Panc1 (cell line): ENCODE measurements at places on chromosomes 2 and 18.

GRCh38 chr2:51103205-51103604, 71.3 kb upstream of the NRXN1 start:
- DNase-seq, result no peak

GRCh38 chr18:51946946-51947345, 393.1 kb upstream of the DCC start:
- DNase-seq, result no peak

DNA sequence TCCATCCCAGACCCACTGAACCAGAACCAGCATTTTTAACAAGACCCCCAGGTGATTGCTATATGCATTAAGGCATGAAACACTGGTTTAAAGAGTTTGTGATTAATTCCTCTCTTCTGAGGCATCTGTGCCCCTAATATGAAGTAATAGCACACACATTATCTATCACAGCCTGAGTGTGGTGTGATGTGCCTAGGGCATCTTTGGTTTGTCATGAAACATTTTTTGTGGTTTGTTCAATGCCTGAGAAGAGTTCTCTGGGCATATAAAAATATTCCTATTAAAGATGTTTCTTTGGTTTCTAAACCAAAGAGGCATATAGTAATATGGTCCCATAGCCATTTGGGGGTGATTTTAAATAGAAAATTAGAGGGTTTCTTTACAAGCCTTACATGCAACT, 221.7 kb upstream of the SPOPL start:
- no peak for DNase-seq

DNA sequence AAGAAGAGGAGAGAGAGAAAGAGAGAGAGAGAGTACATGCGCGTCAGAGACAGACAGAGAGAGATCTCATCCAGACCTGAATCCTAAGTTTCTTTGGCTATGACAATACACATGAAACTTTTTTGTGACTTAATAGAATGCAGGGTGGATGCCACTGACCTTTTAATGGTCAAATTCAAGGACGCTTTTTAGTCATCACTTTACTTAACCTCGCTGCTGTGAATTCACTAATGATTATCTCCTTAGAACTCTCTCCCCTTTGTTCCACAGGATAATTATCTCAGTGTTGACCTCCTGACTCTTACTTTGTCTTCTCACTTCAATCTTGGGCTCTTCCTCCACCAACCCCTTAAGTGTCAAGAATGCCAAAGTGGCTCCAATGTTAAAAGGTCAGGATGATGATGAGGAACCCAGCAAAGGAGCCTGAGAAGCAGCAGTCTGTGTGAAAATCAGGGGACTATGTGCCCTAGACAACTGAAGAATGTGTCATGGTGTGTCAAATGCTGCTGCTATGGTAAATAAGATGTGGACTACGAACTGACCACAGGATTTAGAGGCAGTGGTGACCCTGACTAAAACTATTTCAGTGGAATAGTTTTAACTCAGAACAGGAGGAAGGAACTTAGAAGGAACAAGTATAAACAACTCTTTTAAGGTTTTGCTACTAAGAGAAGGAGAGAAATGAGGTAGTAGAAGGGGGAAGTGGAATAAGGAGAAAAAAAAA, 382.1 kb downstream of the ZEB2 start:
- DNase-seq, result no peak

GRCh38 chr2:232485757-232486557, 1.7 kb downstream of the ECEL1 start:
- DNase-seq, result no peak

DNA sequence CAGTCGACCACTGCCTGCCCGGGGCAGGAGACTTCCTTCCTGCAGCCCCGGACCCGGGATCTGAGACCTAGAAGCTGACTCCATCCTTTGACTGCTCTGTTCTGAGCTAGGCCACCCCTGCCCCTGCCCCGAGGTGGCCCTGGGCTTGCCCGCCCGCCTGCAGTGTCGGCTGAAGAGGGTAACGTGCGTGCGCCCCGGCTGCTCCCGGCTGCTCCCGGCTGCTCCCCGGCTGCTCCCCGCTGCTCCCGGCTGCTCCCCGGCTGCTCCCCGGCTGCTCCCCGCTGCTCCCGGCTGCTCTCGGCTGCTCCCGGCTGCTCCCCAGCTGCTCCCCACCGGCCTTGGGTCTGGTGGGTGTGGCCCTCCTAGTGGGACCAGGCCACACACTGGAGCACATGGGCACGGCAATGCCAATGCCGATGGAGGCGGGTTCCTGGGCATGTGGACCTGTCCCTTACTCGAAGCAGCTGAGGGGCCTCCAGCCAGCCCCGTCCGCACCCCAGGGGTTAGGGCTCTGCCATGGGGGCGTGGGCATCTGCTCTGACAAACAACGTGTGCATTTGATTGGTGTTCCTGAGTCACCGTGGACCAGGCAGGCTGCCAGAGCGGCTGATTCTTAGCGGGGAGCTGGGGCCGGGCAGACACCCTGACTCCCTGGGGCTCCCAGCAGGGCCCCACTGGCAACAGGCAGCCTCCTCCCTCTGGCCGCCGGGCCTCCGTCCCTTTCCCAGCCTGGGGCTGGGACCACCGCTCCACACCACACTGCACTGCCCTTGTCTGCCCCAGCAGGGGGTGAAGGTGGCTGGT, 2.0 kb upstream of the GAL3ST2 start:
- no peak for DNase-seq

GRCh38 chr2:147420517-147420916, 424.3 kb upstream of the ACVR2A start:
- DNase-seq, result no peak

GRCh38 chr18:79847606-79848293, 50.0 kb downstream of the KCNG2 start:
- DNase-seq, result no peak

DNA sequence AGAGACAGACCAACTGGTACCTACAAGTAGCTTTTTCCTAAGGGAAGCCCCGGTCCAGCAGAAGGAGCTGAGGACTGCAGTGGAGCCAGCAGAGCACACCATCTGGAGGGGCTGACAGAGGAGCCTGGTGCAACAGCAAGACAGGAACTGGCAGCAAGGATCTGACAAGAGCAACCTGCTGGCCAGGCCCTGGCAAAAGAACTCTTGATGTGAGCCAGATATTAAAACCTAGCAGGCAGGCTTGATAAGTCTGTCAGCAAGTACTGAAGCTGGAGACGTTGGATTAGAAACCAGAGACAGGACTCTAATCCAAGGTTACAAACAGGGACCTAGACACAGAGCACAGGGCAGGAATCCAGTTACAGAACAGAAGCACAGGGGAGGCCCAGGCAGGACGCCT, 260.7 kb upstream of the MGAT5 start:
- DNase-seq, result no peak

GRCh38 chr2:216286616-216287231, 85.6 kb downstream of the MARCHF4 start:
- DNase-seq, result no peak

DNA sequence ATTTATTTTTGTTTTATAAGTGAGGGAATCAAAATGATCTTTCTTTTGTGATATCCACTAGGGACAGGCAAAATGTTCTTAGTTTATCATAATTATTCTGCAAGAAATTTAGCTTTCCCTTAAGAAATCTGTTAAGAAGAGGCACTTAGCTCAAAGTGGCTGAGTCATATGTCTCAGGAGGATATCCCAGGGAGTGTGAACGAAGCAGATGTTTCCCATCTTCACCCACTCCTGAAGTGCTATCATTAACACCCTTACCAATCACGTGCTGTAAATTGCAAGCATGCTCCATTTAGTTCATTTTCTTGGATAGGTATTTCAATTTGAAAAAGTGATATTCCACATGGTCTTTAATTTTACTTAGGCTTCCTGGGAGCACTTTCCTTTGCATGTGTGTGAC, 774.3 kb upstream of the TMEFF2 start:
- no peak for DNase-seq

GRCh38 chr2:119463990-119464389, 32.3 kb downstream of the TMEM37 start:
- no peak for DNase-seq

DNA sequence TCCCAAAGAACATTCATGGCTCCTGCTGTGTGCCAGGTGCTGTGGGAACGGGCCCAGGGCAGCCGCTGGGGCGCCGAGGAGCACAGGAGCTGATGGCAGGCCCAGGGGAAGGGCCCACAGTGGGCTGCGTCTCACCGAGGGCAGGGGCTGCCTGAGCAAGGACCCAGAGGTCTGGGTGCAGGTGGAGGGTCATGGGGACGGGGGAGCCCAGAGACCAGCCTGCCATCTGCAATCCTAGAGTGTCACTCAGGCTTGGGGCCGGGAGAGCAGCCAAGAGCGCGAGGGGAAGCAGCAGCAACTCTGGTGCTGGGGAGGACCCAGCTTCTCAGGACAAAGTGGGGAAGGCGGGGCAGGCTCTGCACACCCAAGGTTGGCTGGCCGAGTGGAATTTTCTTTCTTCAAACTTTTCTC, 207.4 kb downstream of the HDAC4 start:
- DNase-seq, result no peak

DNA sequence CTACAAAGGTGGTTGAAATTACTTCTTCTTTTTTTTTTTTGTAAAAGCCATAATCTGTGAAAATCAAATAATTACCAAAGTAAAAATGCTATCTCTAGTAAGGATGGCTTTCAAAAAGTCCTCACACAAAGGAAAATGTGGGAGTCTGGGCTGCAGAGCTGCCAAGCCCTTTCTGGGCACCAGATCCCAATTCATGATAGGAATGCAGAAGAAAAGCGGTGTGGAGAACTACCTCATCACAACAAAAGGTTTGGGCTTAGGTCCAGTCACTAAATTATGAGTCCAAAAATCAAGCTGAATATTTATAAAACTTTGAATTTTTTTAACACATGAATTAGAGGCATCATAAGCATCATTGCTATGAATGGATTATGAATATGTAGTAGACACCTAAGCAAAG, 30.8 kb upstream of the EPHA4 start:
- DNase-seq, result no peak

- DNase-seq, result no peak
Measured at GRCh38 chr2:3222636-3223035, 155.0 kb downstream of the EIPR1 start.

DNA sequence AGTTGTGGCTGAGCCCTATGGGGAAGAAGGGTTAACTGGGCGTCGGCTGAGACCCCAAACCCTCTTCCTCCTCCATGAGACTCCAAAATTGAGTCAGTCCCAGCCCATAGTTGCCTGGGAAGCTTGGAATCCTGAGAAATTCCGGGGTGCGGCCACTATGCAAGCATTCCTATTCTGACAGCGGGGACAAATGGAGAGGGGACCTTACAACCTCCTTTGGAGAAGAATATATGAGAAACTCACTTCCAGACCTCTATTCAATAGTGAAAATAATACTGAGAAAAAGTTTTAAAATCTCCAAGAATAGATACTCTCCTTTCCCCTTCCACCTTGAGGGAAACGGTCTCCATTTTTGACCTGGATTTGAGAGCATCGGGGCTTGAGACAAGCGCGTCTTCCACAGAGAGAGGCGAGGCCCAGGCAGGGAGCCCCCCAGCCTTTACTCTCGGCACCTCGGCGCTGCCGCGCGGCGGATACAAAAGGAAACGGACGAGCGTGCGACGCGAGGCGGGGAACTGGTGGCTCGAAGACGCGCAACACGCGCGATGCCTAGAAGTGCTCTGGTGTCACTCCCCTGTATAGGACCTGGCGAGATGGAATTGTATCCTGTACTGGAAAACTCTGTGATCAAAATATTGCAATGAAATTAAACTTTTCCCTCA, 11.1 kb downstream of the NR4A2 start:
- DNase-seq, result no peak

- DNase-seq, result no peak
Measured at GRCh38 chr2:165149439-165149838, 54.4 kb downstream of the SCN3A start.

- no peak for DNase-seq
Measured at GRCh38 chr2:170895023-170895757, 33.9 kb upstream of the GORASP2 start.

- DNase-seq, result peak; percentile 8
Measured at GRCh38 chr18:30889519-30890301, 152.8 kb downstream of the DSC3 start.

GRCh38 chr2:62801814-62802523, 96.5 kb downstream of the EHBP1 start:
- DNase-seq, result no peak

DNA sequence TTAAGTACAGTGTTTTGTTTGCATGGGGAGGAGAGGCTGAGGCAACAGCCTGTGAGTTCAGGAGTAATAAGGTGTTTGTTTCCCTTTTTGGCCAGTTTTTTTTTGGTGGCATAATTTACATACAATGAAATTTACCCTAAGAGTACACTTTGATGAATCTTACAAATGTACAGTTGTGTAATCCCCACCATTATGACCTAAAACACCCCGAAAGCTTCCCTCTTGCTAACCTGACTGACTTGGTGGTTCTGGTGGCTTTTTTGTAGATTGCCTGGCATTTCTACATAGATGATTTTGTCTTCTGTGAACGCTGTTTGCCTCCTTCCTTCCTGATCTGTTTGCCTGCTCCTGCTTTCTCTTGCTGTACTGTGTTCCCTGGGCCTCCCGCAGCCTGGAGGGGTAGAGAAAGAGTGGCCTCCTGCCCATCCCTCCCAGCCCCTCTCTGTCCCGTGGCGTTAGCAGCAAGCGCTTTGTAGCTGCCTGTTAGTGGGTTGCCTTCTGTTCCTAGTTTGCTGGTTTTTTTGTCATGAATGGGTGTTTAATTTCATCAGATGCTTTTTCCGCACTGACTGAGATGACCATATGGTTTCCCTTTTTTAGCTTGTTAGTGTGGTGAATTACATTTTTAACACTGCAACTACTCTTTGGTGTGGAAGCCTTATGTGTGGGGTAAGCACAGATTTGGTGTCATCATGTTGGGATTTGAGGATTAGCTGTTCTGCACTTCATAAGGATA, 32.1 kb downstream of the ASAP2 start:
- DNase-seq, result no peak

DNA sequence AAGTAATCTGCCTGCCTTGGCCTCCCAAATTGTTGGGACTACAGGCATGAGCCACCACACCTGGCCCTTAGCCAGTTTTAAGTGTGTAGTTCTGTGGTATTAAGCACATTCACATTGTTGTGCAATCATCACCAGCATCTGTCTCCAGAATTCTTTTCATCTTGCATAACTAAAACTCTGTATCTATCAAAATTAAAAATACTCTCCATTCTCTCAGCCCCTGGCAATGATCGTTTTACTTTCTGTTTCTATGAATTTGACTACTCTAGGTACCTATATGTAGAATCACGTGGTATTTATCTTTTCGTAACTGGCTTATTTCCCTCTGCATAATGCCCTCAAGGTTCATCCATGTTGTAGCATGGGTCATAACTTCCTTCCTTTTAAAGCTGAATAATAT, 45.5 kb upstream of the CAVIN2 start:
- no peak for DNase-seq

GRCh38 chr2:44894058-44894457, 47.4 kb upstream of the SIX3 start:
- DNase-seq, result no peak

- peak; percentile 39 for DNase-seq
Measured at GRCh38 chr2:161273038-161273760, 35.0 kb upstream of the PSMD14 start.

GRCh38 chr2:31704561-31705212, 123.9 kb upstream of the SRD5A2 start:
- DNase-seq, result no peak

DNA sequence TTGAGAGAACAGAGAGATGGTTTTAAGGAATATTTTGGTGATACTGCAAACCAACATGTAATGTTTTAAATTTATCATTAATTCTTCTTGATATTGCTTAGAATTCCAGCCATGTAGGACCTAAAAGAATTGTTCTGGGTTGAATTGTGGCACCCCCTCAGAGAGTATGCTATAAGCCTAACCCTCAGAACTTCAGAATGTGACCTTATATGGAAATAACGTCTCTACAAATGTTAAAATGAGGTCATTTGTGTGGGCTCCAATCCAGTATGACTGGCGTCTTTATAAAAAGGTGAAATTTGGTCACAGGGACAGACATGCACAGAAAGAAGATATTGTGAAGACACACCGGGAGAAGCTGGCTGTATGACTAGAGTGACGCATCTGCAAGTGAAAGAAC, 193.6 kb downstream of the NRXN1 start:
- DNase-seq, result no peak

GRCh38 chr2:181189951-181190350, 209.5 kb downstream of the UBE2E3 start:
- DNase-seq, result no peak
